ENCODE measurements at places on chromosomes 2 and 18.

DNA sequence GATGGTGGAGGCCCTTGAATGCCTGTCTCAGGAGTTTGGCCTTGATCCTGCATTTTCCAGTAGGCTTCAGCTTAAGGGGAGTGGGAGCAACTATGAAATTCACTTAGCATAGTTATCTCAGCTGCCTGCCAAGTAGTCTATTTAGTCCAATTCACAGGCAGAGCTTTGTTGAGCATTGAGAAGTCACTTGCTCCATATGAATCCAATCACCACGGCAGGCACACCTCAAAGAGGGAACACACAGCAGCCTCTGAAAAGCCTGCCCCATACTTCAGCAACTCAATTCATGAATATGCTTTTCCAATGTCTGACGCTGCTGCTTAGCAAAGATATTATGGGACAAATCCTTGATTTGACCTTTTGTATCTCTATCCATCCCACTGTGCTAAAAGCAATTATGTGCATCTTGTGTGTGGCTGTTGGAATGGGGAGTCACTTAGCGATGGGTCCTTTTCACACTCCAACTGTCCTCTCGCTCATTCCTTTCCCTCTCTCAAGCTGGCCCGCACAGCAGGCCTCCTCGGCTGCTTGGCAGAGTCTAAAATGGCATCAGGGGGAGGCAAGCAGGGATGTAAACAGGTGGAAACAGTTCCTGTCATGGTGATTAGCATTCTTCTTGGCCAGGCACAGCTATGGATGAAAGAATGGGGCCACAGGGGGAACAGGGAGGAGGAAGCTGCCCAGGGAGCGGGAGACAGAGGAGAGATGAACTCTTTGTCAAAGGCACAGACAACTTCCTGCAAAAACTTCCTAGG is 56.0 kb upstream of the LRPPRC start:
- peak; percentile 12 for DNase-seq

- DNase-seq = no peak
These were observed 156.1 kb downstream of the AGPS start for GRCh38 chr2:177548636-177549035.

DNA sequence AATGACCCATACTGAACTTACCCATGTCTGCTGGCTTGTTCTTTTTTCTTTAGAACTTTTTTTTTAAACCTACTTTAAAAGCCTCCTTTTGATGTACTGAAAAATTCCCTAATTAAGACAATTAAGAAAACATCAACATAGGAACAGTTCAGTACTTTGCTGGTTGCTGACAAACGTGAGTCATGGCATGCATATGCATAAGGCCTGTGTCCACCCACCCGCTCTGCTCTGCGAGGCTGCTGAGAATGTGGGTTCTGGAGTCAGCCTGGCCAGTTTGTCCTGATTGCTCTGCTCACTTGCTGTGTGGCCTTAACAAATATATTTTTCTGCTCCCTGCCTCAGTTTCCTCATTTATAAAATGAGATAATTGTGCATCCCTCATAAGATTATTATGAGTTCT is 27.3 kb downstream of the LAMA3 start:
- peak; percentile 91 for DNase-seq

DNA sequence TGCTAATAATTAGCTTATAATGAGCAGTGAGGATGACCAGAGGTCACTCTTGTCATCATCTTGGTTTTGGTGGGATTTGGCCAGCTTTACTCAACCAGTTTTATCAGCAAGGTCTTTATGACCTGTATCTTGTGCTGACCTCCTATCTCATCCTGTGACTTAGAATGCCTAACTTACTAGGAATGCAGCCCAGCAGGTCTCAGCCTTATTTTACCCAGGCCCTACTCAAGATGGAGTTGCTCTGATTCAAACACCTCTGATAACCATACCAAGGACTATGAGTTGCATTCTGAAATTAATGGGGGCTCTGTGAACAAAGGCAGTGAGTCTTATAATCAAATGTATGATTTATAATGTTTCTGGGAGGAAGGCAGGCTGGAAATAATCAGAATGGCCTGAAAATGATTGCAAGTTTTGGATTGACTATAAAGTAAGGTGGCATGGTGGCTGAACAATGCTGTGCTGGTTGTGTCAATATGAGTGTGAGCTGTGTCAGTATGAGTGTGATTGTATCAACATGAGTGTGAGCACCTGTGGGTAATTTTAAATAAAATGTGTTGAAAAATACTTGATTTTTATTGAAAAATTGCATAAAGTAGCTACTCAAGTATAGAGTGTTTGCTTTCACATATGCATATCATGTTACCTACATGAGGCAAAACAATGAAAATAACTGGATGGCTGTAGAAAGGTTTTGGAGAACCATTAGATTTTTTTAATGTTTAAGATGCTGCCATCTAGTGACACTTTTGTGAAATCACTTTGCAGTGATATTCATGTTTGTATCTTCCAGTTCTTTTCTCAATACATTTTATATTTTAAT is 103.0 kb downstream of the KYNU start:
- DNase-seq = peak; percentile 45

DNA sequence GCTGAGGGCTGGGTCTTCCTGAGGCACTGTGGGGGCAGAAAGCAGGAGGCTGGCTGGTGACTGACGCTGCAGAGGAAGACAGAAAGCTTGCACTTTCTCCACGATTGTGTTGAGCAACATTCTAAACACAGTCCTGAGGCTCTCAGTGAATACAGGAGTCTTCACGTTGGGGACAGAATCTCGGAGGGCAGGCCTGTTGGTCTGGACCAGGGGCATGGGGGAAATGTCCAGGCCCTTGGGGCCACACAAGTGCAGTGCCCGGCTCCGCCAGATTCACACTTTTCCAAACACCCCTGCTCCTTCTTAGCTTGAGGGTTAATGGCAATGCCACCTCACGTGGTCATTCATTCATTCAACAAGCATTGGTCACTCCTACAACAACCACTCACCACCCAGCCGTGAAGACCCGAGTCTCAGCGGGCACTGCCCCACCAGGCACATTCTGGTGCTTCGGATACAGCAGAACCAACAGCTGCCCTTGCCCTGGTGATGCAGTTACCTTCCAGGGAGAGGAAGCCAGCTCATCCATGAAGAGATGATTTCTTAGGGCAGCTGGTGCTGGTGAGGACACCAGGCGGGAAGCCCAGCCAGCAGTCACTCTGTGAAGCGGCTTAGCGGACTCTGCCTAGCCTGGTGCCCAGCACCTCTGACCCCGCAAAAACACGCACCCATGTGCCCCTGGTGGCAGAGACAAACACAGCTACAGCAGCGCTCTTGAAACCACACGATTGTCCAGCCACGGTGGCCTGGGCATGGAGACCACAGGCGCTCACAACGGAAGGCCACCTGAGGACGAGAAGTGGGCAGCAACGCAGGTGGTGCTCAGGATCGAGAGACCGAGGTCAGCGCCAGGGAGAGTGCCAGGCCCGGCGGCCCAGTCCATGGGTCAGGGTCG is 10.9 kb upstream of the GPC1 start:
- no peak for DNase-seq

GRCh38 chr2:189527812-189528592 is 52.6 kb downstream of the SLC40A1 start:
- no peak for DNase-seq

GRCh38 chr2:136718273-136718672 is 47.1 kb upstream of the THSD7B start:
- no peak for DNase-seq

- no peak for DNase-seq
These were observed 869.4 kb upstream of the VRK2 start for GRCh38 chr2:57177176-57177575.

GRCh38 chr2:85393836-85394235 is 16.3 kb downstream of the CAPG start:
- DNase-seq = peak; percentile 16

- DNase-seq = no peak
These were observed 4.9 kb downstream of the DES start for GRCh38 chr2:219422952-219423534.

- DNase-seq = no peak
These were observed 51.9 kb downstream of the PLA2R1 start for GRCh38 chr2:160010361-160011145.

DNA sequence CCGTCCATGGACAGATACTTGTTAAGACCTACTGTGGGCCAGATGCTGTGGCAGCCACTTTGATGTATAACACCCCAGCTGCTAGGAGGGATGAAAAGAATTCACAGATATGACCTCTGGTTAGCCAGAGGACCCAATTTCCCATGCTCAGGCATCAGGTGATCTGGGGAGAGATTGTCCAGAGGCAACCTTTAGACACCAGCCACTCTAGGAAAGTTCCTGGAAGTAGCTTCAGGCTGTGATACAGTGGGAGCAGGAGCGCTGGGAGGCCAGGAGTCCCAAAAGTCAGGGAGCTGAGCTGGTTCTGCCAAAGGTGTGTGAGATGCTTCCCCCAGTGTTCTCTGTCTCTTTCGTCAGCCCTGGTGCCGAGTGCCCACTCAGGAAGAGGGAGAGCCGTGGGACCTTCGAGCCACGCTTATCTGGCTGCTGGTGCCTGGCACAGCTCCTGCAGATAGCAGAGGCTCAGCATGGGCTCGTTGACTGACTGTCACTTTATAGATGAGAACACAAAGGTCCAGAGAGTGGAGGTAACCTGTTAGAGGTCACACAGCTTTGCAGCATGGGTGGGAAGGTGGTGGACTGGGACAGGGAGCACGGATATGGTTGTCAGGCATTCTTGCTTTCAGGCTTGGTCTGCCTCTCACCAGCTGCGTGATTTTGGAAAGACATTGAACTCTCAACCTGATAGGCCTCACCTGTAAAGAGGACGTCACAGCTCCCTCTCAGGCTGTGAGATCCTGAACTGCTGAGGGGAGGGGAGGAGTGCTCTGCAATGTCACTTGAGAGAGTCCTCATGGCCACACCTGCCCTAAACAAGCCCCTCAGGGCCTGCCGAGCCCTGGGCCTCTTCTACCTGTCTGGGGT is 7.8 kb upstream of the RALB start:
- no peak for DNase-seq

Data from astrocyte of the hippocampus (primary cell).